Endodermal cell (in vitro differentiated cells): ENCODE measurements at places on chromosomes 4 and X.

- no peak for DNase-seq
Observed at GRCh38 chr4:126123611-126124325, 809.0 kb downstream of the FAT4 start.

DNA sequence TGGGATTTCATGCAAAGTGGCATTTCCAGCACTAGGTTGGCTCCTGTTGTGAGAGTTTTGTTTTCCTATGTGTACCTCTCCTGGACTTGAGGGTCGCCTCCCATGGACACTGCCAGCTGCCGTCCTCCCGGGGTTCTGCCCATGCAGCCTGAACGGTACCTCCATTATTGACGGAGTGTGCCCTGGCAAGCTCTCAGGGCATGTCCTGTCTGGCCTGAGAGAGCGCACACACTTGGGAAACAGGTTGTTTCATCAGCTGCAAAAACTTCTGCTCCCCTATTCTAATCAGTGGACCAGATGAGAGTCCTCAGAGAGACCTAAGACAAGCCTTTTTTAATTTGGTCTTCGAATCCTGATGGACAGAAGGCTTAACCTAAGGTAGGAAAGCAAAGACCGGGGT lies 56.6 kb upstream of the HOPX start:
- DNase-seq, result no peak

DNA sequence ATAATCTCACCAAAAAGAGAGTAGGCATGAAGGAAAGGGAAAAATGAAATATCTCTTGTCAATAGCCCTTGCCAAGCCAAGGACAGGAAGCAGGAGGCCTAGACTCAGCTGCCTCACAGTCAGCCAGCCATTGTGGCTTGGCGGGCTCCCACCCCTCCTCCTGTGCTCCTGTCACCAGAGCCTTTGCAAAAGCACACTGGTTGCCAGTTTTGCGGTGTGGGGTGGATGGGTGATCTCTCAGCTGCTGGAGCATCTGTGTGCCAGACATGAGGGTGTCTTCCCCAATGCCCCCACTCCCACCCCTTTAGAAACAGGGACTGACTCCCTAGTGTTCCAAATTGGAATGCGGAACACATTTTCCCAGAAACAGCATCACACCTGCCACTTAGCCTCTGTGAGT lies 26.1 kb downstream of the ARHGEF6 start:
- DNase-seq, result peak; percentile 54

DNA sequence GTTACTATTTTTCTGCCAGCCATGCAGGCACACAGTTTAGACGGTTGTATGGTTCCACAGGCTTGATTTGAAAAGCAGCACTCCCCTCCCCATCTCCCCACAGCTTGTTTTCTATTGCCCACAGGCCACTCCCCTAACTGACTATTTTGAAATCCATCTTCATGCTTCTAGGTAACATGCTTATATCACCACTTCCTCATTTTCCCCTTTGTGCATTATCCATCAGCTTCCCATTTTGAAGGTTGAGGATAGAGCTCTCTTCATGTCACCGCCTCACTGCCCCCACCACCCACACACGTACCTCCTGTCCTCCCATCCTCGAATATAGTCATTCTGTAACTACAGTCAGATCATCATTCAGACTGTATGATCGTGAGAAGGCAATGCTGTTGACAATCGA lies 224.7 kb downstream of the MID1 start:
- no peak for DNase-seq

DNA sequence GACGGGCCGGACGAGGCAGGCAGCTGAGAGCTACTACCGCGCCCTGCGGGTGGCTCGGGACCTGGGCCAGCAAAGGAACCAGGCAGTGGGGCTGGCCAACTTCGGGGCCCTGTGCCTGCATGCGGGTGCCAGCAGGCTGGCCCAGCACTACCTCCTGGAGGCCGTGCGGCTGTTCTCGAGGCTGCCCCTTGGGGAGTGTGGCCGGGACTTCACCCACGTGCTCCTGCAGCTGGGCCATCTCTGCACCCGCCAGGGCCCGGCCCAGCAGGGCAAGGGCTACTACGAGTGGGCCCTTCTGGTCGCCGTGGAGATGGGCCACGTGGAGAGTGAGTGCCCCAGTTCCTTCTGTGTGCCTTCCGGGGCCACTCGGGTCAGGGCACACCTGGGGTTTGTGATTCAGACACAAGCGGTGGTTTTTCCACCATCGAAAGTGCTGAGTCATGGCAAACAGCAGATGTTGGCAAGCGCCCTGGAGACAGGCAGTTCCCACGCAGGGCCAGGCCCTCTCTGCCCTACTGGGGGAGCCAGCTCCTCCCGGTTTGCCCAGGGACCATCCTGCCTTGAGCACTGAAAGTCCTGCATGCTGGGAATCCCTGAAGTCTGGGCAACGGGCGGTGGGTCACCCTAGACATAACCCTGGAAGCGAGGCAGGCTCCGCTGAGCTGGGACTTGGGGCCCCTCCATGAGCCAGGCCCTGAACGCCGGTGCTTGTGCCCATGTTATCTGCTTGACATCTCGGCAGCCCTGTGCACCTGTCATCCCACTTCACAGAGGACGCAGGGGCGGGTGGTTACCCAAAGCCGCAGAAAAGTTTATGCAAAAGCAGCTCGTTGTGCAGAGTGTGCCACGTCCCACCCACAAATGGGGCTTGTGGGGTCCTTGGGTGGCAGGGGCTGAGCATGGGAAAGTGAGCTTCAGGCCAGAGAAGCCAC lies 29.5 kb downstream of the SH3TC1 start:
- DNase-seq, result no peak

GRCh38 chrX:45762699-45763647 lies 562.3 kb upstream of the DIPK2B start:
- DNase-seq, result no peak

GRCh38 chrX:15359701-15360100 lies 24.4 kb upstream of the PIGA start:
- DNase-seq, result no peak

DNA sequence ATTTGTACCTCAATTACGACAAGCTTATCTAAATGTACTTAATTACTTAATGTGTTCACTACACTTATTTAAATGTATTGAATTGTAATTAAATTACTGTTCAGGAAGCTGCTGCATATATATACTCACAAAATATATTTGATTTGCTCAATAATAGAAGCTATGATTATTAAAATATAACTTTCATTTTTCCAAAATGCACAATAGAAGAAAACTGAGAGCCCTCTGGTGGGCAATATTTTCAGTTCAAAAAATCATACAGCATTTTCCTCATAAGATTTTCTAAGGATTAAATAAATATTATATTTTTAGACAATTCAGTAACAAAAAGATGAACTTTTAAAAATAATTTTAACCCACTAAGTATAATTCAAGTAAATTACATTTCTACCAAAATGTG lies 217.3 kb downstream of the DKK2 start:
- no peak for DNase-seq

GRCh38 chr4:14178421-14178820 lies 550.9 kb upstream of the BOD1L1 start:
- no peak for DNase-seq

DNA sequence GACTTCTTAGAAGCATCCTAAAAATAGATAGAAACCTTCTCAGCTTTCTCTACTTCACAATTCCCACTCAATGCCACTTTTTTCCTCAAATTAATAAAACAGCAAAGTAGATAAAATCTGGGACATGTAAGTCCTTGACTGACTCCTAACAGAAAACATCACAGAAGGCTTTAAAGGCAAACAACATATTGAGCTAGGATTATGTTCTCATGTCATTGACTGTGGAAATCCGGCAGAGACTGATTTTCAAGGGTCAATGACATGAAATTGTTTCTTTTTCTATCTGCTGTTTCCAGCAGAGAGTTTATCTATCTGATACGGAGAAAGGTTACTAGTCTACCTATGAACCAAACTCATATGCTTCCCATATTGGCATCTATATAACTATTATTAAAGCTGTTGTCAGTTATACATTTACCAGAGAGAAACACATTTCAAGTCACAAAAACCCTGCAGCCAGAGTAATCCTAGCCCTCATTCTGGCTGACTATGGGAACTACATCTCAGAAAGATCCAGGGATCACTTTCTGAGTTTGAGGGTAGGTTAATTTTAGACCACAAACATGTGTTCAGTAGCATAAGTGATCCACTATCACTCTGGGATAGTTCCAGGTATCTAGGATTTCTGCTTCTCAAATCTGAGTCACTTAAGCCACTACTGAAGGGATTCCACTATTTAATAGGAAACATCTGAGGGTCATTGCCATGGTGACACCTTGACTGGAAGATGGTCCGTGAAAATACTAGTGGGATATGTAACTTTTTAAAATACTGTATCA lies 147.6 kb downstream of the PPP3CA start:
- DNase-seq, result no peak

DNA sequence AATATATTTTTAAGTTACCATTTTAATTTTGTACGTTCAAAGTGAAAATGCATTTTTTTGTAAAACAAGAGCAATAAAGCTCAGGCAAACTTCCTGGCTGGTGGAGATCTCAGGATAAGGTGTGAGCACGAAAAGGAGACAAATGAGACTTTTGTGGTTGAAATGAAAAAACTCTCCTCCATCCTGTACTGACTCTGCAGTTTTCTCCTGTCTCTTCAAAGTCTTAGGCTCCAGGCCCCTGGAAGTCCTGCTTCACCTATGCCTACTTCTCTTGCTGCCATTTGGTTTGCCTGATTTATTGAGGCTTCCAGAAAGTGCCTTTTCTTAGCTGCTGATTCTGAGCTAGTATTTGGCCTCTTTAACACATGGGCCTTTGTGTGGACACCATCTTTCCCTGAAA lies 77.7 kb downstream of the MAML3 start:
- no peak for DNase-seq

DNA sequence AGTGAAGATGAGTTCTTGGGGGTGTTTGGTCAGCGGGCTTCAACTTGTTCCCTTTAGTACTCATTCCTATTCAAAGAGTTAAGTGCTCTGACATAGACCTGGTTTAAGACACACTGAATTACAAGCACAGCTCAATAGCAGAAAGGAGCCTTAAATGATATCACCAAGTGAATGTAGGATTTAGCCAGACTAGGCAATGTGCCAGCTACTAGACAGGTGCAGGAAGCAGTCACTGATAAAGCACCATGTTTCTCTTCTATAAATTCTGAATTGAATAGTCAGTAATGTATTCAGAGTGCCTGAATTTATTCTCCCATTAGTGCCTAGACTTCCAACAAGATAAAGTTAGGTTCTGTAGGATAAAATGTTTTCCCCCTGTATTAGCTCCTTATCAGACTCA lies 63.6 kb downstream of the ASB9 start:
- DNase-seq, result no peak

DNA sequence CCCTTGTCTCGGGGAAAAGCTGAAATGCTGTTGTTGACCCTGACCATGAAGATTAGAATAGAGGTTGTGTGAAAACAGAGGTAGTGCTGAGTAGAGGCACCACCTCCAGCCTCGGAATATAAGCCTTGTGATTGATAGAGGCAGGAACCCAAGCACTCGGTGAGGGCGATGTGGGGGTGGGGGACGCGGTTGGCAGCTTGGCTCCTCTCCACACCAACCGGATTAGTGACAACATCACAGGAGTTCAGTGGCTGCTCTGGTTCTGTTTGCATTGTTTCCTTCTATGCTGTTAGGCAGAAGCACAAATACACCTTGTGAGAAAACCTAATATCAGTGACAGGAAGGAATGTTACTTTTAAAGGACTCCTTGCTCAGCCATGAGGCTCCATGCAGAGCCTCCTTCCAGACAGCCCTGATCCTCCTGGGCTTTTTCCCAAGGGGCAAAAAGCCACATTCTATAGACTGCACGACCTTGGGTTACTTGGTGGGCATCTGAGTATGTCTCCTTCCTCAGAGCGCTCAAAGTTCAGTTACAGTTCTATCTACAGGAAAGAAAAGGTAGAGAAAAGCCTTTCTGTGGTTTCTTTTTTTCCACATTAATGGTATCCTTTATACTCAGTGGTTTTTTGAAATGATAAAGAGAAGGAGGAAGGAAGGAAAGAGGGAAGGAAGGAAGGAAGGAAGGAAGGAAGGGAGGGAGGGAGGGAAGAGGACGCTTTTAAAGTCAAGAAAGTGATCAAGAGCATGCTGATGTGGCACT lies 150.4 kb upstream of the NOCT start:
- peak; percentile 77 for DNase-seq

DNA sequence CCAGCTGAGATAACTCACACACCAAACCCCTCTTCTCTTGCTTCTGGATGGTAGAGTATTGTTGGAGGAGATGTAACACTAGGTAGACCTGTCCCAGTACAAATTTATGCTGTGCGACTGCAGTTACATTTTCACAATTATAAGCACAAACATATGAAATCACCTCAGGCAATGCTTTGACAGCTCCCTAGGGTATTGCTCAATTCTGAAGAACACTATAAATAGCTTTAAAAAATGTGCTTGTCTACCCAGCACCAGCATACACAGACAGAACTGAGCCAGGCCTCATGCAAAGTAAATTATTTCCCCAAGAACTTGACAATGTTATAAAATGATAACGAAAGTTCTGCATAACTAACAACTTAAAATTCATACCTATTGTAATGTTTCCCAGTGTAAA lies 1999.1 kb upstream of the ADGRL3 start:
- no peak for DNase-seq

DNA sequence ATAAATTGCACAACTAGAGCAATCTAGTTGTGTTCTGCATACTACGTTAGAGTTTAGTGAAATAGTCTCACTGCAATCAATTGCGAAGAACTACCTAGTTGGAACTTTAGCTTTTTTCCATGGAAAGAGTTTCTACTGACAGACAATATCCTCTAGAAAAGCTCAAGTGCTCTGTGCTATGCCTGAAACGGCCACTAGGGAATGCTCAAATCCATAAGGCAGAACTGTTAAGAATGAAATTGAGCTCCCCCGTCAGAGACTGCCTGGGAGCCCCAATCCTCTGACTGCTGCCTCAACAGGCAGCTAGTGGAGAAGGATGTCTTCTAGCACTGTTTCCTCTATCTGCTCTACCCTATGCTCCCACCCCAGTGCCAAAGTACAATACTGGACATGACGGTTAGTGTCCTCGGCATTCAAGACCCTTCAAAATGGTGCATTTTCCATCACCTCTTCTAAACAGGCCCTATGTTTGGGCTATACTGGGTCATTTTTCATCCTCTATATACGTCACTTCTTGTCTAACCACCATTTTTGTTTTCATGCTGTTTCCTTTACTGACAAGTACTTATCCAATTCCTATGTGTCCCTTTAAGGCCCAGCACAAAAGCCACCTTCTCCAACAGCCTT lies 35.3 kb downstream of the FRMD7 start:
- DNase-seq, result peak; percentile 87

- no peak for DNase-seq
Observed at GRCh38 chrX:155745792-155746191, 133.0 kb upstream of the TMLHE start.

DNA sequence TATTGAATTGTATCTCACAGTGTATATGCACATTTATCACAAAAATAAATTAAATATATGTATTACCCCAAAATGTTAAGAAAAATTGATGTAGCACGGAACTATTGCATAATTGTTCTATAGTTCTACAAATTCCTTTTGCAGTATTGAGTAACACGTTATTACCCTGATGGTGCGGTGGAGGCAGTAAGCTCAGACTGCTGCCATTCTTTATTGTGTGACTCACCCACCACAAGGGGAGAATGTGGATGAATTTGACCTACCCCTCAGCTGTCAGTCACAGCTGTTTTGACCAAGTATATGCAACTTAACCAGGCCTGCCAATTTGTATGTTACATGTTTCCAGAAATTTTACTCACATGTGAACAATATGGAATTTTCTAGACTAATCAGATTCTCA lies 506.6 kb downstream of the SH3BGRL start:
- no peak for DNase-seq
